WTC11 (cell line): ENCODE measurements at places on chromosomes 7 and 10.

DNA sequence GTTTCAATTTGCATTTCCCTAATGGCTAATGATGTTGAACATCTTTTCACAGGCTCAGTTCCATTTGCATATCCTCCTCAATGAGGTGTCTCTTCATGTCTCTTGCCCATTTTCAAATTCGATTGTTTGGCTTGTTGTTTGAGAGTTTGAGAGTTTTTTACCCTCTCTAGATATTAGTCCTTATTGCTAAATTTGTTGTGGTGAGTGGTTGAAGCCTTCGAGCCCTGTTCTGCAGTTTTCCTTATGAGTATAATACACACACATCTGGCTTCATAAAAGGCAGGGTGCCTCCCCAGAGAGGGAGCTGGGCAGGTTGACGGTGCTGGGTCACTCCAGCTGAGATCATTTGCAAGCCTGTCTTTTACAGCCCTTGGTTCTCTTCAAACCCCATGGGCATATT, 65.1 kb downstream of the RGS10 start:
- DNase-seq, result no peak

- DNase-seq, result no peak
Observed at GRCh38 chr10:109647627-109648026, 275.7 kb downstream of the XPNPEP1 start.

DNA sequence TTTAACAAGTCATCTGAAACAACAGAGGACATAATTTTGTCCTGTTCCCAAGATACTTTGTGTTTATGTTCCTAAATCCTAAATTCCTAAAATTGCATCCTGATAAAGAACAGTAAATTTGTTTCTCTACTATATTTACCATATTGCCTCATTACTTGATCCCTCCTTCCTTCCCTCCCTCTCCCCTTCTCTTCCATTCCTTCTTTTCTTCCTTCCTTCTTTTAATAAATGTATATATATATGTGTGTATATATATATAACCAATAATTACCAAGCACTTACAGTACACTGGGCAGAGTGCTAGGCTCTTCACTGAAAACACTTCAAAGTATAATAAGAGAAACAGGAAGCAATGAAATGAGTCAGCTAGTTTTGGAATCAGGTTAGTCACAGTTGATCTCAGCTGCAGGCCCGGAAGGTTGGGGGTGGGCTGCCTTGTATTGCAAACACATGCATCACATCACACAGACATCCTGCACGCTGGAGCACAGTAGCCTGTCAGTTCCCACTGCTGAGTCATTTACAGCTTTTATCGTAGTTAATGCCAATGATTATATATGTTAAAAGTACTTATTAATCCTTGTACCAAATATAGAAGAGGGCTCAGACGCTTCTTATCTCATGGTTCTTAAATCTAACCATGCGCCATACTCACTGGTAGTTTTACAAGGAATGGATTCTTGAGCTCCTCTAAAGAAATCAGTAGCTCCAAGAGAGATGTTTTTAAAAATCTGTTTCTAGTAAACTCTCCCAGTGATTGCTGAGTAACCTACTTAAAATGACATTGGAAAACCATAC, 551.7 kb downstream of the GRM8 start:
- DNase-seq, result peak; percentile 48

GRCh38 chr10:101695404-101695890, 477 bp upstream of the FBXW4 start:
- DNase-seq, result no peak

DNA sequence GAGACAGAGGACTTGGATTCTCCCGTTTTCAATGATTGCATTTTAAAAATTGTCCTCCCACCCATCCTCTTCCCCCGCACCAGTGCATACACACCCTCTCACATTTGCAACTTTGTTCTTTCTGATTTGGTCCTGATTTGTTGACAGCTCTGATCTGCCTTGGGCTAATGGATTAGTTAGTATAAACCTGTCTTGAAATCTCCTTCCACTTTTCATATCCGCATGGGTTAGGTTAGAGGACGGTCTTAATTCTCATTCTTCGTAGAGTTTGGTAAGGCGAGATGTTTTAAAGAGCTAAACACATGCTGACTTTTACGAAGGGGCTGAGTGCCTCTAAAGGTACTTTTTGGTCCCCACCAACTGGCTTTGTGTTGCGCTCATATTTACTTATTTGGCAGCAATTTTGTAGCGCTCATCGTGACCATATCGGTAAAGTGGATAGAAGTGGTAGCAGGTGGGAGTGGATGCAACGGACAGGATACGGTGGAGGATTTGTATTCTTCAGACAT, 1.1 kb downstream of the AHR start:
- DNase-seq, result no peak

- peak; percentile 61 for DNase-seq
Observed at GRCh38 chr10:103493362-103493915, at the start of gene NEURL1. NEURL1 (plus strand) TSS chr10:103493705; CDS start chr10:103494388, 683 bp downstream.

GRCh38 chr7:2143450-2143849, 89.3 kb downstream of the MAD1L1 start:
- no peak for DNase-seq

- DNase-seq, result no peak
Observed at GRCh38 chr7:24502135-24502488, 71.1 kb upstream of the PALS2 start.

GRCh38 chr10:88647061-88647615, 17.1 kb upstream of the LIPF start:
- no peak for DNase-seq

DNA sequence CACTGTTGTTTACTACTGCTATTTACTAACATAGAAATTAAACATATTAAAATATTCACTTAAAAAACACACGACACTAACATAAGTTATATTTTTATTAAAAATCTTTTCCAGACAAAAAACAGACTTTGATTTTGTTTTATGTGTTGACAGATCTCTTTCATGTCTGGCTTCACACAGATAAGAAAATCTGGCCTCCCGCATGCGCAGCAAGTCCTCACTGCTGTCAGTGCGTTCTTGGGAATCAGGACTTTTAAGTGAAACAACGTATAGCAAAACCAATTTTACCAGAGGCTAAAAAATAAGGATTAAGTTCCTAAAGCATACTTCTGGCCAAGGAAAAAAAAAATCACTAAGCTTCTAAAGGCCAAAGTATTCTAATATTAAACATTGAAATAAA, 1.2 kb upstream of the IDI1 start:
- DNase-seq, result no peak

- DNase-seq, result no peak
Observed at GRCh38 chr10:120606051-120606764, 149.2 kb downstream of the PLPP4 start.

DNA sequence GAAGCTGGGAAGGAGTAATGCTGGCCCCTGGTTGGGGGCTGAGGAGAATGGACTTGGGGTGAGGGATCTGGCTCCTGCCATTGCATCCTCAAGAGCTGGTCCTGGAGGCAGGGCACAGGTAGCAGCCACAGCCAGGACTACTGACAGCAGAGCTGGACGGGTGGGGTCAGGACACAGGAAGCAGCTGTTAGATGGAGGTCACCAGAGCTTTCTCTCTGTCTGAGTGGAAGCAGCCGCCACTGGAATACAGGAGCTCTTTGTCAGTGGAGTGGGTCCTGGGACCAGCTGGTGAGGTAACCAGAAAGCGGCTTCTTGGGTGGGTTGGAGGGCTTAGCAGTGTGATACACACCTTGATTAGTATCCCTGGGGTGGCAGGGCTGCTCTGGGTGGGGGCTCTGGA, 58.1 kb upstream of the AQP1 start:
- no peak for DNase-seq

GRCh38 chr7:132065193-132065988, 509.0 kb upstream of the PODXL start:
- DNase-seq, result no peak

DNA sequence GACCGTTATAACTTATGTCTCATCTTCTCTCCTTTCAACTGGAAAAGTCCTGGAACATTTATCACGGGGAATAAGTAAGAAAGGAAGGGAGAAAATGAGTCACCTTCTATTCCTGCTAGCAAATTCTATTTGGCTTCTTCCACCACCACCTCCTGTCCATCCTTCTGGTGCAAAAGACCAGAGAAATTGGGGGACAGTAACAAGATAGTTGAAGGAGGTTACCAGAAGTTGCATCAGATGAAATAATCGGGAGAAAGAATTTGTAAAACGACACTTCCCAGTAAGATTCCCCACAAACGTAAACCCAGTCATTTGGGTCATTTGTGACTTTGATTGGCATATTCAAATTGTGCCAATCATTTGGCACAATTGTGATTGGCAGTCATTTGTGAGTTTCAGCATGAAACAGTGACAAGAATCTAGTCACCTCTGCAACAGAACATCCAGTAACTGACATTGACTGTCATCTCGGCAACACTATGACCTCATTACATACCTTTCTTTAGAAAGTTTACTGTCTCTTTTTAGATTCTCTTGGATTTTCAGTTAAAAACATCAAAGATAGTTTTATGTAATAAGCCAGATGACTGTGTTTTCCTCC, 51.3 kb upstream of the PIK3CG start:
- DNase-seq, result no peak

GRCh38 chr10:109359316-109359715, 564.0 kb downstream of the XPNPEP1 start:
- no peak for DNase-seq

GRCh38 chr10:110226926-110227641, 19.7 kb downstream of the MXI1 start:
- DNase-seq, result peak; percentile 59

DNA sequence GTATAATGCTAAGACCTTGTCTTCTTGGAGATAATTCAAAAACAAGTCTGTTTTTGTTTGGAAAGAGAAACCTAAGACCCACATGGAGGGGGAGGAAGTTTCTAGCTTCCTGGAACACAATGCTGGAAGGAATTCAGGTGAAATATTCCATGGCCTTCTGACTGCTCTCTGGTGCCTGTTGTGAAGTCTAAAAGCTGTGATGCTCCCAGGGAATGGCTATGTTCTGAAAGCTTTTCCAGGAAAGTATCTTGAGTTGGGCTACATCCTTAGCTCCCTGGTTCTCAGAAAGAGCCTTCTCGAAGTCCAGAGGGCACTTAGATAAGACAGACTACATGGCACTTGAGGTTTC, 12.5 kb upstream of the PFKP start:
- DNase-seq, result no peak

DNA sequence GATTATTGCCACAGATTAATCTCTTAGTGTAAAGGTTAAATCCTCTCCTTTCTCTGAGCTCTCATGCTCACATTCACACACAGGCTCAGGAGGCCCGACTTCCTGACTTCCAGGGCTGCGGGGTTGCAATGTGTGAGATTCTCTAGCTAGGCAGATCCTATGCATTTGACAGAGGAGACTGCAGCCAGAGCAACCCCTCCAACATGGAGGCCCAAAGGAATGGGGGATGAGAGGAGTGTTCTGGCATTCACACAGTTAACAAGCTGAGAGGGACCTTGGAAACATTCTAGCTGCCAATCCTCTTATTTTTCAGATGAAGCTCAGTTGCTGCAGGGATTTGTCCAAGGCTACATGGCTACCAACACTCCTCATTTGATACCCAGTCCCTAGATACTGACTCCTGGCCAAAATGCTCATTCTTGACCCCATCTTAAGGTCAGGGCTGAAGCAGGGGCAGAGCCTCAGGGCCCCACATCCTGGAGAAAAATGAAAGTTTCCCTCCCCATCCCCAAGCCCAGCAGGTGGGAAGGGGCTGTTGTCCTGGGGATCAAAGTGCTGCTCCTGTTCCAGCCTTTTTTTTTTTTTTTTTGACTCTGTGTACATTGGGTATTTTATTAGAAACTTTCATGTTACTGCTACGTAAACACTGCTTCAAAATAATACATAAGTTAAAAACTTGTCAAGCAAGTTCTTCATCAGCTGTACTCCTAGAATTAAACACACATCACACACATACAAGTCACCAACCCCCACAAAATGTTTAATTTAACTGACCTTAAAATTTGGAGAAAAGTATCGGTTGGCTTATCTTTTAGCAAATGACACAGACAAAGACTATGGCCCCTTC, 325.6 kb downstream of the PLXNA4 start:
- no peak for DNase-seq

- DNase-seq, result no peak
Observed at GRCh38 chr10:115624448-115624847, 531.3 kb downstream of the ATRNL1 start.

DNA sequence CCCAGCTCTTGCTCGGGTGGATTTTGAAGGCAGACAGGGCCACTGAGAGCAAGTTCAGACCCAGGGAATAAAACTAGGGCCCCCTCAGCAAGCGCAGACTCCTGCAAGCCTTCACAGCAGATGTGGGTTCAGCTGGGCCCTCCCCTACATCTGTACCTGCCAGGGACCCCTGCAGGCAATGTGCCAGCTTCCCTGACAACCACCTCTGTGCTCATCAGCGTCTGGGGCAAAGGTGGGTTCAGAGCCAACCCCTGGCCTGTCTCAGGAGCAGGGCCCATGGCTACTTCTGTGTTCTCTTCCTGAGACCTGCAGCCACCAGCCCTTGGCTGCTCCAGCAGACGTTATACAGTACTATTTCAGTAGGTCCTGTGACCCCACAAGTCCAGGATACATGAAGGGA, 189.5 kb downstream of the DIP2C start:
- no peak for DNase-seq

DNA sequence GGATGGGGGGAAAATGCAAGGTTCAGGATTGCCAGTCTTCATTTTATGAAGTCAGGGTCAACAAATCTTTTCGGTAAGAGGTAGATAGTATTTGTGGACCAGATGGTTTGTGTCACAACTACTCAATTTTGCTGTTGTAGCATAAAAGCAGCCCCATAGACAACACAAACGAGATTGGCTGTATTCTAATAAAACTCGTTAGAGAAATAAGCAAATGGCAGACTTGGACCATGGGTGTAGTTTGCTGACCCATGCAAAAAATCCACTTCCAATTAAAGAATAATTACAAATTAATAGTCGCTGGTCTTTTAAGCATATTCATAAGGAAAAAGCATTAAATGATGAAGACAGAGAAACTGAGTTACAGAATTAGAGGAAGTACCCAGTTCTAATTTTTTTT, 247.1 kb downstream of the CRPPA start:
- DNase-seq, result no peak

GRCh38 chr7:49580761-49581160, 192.7 kb upstream of the VWC2 start:
- DNase-seq, result no peak

DNA sequence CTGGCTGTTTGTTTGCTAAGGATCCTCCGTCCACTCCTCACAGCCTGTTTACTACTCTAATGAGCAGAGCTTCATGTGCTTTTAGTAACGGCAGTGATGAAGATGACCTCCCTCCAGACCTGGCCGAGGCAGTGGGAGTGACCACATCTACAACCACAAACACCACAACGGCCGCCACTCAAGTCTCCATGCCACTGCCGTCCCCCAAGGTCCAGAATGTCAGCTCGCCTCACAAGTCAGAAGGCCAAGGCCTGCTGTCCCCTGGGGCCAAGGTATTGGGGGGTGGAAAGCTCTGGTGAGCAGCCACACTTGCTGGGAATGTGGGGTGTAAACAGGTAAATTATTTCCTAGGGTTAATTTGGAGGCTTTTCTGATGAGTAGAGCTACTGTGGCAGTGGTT, 926.4 kb downstream of the IPMK start:
- no peak for DNase-seq

GRCh38 chr10:3068968-3069737, 1.8 kb downstream of the PFKP start:
- DNase-seq, result peak; percentile 45
